ENCODE measurements at places on chromosomes 6 and 20.

DNA sequence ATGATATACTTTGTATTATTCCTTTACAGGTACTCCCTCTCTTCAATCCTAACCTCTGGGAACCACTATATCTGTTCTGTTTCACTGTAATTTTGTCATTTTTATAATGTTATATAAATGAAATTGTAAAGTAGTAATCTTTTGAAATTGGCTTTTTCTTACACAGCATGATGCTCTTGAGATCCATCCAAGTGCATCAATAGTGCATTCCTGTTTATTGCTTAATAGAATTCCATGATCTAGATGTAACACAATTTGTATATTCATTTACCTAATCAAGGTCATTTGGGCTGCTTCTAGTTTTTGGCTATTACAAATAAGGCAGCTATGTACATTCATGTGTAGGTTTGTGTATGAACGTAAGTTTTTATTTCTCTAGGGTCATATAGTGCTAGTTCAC, 174.6 kb downstream of the KHDC1L start:
- DNase-seq: no peak

DNA sequence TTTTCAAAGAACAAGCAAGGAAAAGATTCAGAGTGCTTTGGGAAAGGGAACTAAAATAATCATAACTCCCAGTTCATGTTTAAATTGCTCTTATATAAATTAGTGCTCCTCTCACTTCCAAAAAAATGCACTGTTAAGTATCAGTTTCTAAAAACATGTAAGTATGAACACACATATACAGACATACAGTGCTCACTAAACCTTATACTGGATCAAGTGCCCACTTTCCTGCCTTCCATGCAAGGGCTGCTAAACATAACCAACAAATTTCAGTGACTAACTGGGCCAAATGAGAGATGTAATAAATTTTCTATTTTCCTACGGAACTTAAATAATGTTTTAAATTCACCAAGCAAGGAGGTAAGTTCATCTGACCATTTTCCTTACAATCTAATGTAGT, 6.4 kb downstream of the TFAP2A start:
- no peak for DNase-seq

GRCh38 chr20:45926731-45927070, 7.8 kb upstream of the PCIF1 start:
- DNase-seq: no peak

GRCh38 chr20:62892348-62893304, 31.0 kb upstream of the TCFL5 start:
- no peak for DNase-seq

- peak; percentile 37 for DNase-seq
These were observed 10.5 kb downstream of the FAM120B start for GRCh38 chr6:170317076-170317475.

GRCh38 chr6:131831392-131831791, 23.6 kb downstream of the ENPP1 start:
- no peak for DNase-seq

DNA sequence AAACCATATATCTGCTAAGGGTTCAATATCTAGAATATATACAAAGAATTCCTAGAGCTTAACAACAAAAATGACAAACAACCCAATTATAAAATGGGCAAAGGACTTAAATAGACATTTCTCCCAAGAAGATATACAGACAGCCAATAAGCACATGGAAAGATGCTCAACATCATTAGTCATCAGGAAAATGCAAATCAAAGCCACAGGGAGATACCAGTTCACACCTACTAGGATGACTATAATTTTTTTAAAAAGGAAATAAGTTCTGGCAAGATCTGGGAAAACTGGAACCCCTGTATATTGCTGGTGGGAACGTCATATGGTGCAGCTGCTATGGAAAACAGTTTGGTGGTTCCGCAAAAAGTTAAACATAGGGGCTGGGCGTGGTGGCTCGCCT, 116.2 kb upstream of the MYL9 start:
- no peak for DNase-seq

- peak; percentile 81 for DNase-seq
These were observed 2.9 kb upstream of the BMP6 start for GRCh38 chr6:7723041-7723447.

- no peak for DNase-seq
These were observed 14.5 kb downstream of the PCIF1 start for GRCh38 chr20:45948742-45949541.

DNA sequence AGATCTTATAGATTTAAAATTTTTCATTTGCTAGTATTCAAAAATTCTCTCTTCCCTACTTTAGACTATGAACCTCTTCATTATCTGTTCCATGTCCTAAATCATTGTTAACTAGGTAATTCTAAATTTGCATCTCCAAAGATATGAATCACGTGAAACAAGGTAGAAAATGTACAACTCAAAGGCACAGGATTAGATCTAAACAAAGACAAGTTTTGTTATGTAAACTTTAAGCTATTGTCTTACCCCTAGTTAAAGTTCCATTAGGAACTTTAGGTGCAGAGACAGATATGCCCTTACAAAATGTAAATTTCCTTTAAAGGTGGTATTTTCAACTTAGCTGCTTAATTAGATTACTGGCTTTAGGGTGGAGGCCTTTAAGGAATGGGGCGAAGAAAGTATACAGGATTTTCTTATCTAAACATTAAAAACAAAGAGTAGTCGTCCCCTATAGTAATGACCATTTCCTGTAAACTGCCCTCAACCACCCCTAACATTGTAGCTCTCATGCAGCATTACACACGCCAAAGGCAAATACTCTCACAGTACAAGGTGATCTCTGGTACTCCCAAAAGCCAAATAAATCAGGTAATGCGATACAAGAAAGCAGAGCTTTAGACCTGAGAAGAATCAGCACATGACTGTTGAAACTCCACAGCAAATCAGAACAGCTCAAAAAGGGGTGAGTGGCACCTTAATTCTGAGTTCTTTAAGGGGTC, 57.4 kb upstream of the MRAP2 start:
- DNase-seq: peak; percentile 66

DNA sequence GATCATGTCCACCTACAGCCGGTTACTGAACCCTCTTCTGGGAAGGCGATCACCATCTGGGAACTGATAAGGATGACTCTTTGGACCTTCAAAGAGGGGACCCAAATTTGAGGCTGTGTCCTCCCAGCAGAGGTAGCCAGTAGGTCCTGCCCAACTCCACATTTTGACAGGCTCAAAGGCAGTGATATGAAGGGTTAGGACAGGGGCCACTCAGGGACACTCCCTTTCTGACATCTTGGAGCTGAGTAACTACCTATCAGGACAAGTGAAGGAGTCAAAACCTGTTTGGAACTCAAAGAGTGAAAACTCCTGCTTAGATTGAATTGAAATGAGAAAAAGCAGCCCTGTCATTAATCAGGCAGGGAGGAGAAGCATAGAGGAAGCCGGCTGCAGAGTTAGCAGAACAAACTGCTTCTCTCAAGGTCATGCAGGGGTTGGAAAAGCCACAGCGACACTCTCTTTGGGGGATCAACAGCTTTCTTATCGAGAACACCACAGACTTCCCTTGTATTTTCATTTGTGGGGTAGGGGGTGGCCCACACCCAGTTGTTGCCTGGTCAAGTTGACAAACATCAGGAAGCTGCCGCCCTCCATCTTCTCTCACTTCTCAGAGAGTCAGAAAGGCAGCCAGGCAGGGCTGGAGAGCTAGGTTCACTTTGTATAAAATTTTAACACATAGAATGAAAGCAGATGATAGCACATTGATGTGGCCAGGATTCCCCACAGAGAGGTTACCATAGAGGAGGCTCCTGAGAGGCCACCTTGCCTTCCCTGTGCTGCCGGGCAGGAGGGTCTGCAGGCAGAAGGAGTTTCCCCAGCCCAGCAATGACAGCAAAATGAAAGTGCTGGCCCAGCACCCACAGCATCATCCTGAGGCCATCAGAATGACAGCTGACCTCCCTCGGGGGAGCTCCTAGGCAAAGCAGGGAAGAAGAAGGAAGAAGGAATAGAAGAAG, 47.6 kb downstream of the AGPAT4 start:
- no peak for DNase-seq

- peak; percentile 12 for DNase-seq
These were observed 38.6 kb upstream of the SENP6 start for GRCh38 chr6:75563032-75563431.

- peak; percentile 79 for DNase-seq
These were observed 42.7 kb upstream of the EZR start for GRCh38 chr6:158861686-158862381.

- DNase-seq: no peak
These were observed 72.7 kb downstream of the QRSL1 start for GRCh38 chr6:106702046-106702445.

- no peak for DNase-seq
These were observed 31.9 kb downstream of the TTI1 start for GRCh38 chr20:38001173-38001875.

- DNase-seq: no peak
These were observed 122.2 kb upstream of the MYLIP start for GRCh38 chr6:16006681-16007080.

DNA sequence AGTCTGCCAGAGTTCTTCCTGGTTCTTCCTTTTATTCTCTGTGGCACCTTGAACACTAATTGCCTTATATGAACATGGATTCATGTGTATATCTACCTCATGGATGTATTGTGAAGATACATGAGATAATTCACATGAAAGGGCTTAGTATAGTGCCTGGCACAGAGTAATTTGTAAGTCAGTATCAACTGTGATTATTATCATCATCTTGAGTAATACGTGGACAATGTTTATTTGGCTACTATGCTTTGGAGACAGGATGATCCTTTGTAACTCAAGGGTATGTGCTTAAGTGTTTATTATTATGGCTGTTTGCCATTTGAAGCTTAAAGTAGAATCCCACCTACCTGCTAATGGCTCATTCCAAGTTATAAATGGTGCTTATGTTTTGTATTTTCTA, 16.0 kb downstream of the DOP1A start:
- DNase-seq: no peak

All from stomach (tissue), 19 donors.